ENCODE measurements at places on chromosomes 4 and X. TPM values are rescaled to one million over a fixed set of nuclear protein-coding genes. Genes with fewer than 3 reads are reported as not detected.

DNA sequence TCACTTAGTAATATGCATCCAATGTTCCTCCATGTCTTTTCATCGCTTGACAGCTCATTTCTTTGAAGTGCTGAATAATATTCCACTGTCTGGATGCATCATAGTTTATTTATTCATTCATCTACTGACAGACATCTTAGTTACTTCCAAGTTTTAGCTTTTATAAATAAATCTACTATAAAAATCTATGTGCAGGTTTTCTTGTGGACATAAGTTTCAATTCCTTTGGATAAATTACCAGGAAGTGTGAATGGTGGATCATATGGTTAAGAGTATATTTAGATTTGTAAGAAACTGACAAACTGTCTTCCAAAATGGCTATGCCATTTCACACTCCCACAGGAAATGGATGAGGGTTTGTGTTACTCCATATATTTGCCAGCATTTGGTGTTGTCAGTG lies 1392.9 kb upstream of the PABPC4L start:
- H3K4me1 ChIP-seq, result no peaks in the 10 kb centered on the region
- H3K36me3 ChIP-seq, result no peaks in the 10 kb centered on the region

GRCh38 chr4:77145842-77146185 lies 11.2 kb upstream of the CCNG2 start:
- no peaks in the 10 kb centered on the region for H3K27me3 ChIP-seq
- no peaks in the 10 kb centered on the region for H3K36me3 ChIP-seq
- DNase-seq, result no peak
- no peak overlapping the region for H3K27ac ChIP-seq
- peaks cover 4% of the 10 kb centered on the region for H3K4me1 ChIP-seq
- H3K4me3 ChIP-seq, result no peak overlapping the region

DNA sequence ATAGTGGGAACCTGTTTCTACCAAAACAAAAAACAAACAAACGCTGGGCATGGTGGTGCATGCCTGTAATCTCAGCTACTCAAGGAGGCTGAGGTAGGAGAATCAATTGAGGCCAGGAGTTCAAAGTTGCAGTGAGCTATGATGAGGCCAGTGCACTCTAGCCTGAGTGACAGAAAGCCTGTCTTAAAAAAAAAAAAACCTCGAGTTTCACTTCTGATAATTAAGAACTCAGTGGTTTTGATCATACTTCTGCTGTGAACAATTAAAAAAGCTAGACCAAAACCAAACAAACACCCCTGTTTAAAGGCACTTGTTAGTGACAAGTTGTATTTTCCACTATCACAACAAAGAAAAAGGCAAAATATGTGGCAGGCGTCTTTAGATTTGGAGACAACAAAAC lies 15.0 kb upstream of the UBE2D3 start:
- no peak for DNase-seq
- H3K36me3 ChIP-seq, result no peaks in the 10 kb centered on the region
- no peaks in the 10 kb centered on the region for H3K27me3 ChIP-seq
- H3K4me1 ChIP-seq, result no peaks in the 10 kb centered on the region
- H3K4me3 ChIP-seq, result no peak overlapping the region

- no peak overlapping the region for H3K4me3 ChIP-seq
- no peaks in the 10 kb centered on the region for H3K27me3 ChIP-seq
- H3K36me3 ChIP-seq, result no peaks in the 10 kb centered on the region
- DNase-seq, result no peak
- peak overlapping the region; percentile 50 for H3K27ac ChIP-seq
Measured at GRCh38 chr4:118889312-118889691, 648 bp downstream of the SYNPO2 start.

DNA sequence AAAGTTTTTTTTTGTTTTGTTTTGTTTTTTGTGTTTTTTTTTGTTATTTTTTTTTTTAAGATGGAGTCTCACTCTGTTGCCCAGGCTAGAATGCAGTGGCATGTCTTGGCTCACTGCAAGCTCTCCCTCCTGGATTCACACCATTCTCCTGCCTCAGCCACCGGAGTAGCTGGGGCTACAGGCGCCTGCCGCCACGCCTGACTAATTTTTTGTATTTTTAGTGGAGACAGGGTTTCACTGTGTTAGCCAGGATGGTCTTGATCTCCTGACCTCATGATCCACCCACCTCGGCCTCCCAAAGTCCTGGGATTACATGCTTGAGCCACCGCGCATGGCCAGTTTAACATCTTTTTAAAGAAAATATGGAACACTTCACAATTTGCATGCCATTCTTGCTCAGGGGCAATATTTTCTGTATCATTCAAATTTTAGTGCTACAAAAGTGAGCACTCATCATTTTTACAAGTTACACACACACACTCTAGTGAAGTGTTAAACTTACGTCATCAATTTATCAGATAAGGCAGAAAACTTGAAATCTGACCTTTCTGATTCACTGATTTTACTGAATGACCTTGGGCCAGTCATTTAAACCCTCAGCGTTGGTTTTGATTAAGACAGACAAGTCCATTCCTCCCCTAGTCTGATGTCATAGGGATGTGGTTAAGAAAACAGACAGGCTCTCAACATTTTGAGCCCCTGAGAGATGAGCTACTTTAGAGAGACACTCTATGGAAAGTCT lies 61.2 kb downstream of the TRIM2 start:
- H3K36me3 ChIP-seq, result no peaks in the 10 kb centered on the region
- H3K4me3 ChIP-seq, result no peak overlapping the region
- H3K27ac ChIP-seq, result no peak overlapping the region
- H3K27me3 ChIP-seq, result no peaks in the 10 kb centered on the region
- no peak for DNase-seq
- H3K4me1 ChIP-seq, result no peaks in the 10 kb centered on the region

DNA sequence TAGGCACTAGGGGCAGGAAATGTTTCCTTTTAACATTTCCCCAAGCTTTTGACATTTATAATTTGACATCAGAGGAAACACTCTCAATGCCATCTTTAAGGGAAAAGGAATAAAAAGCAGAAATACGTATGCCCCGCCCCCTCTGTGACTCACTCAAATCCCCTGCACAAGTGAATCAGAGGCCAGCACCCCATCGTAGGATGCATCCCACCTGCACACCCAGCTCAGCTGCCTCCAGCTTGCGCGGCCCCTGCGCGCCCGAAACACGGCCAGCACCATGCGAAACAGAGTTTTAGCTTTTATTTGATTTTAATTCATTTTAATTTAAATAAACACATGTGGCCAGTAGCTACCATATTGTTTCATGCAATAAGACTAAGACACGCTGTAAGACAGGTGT lies 29.5 kb downstream of the ABLIM2 start:
- H3K4me1 ChIP-seq, result no peaks in the 10 kb centered on the region
- DNase-seq, result no peak
- no peak overlapping the region for H3K4me3 ChIP-seq
- H3K27ac ChIP-seq, result no peak overlapping the region
- H3K27me3 ChIP-seq, result no peaks in the 10 kb centered on the region

DNA sequence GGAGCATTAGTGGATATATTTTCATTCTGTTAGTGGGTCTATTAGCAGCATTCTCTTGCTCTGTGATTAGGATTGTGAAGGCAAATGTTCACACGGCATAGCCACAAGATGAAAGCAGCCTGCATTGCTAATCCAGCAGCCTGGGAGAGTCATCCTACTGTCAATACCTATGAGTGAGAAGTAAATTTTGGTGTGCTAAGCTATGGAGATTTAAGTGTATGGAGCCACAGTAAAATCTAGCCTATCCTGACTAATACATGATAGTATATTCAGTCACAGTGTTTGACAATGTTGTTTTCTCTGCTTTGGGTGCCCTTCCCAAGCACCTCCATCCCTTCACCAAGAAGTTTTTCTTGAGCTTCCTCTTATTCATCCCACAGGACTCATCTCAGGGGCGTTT lies 47.2 kb upstream of the TMPRSS11F start:
- H3K27ac ChIP-seq, result no peak overlapping the region
- no peaks in the 10 kb centered on the region for H3K36me3 ChIP-seq
- H3K4me3 ChIP-seq, result no peak overlapping the region
- no peaks in the 10 kb centered on the region for H3K4me1 ChIP-seq

- H3K4me1 ChIP-seq, result no peaks in the 10 kb centered on the region
- no peaks in the 10 kb centered on the region for H3K27me3 ChIP-seq
Measured at GRCh38 chr4:183355405-183355804, 33.2 kb upstream of the CLDN24 start.

GRCh38 chr4:5079581-5079980 lies 28.3 kb downstream of the STK32B start:
- H3K36me3 ChIP-seq, result no peaks in the 10 kb centered on the region
- H3K27me3 ChIP-seq, result no peaks in the 10 kb centered on the region
- no peak overlapping the region for H3K27ac ChIP-seq
- H3K4me3 ChIP-seq, result no peak overlapping the region

- no peak overlapping the region for H3K27ac ChIP-seq
- H3K4me3 ChIP-seq, result no peak overlapping the region
- no peak for DNase-seq
- H3K36me3 ChIP-seq, result no peaks in the 10 kb centered on the region
Measured at GRCh38 chr4:78150543-78150864, 93.4 kb downstream of the FRAS1 start.

GRCh38 chr4:108903464-108904221 lies 140.8 kb upstream of the ETNPPL start:
- H3K4me1 ChIP-seq, result no peaks in the 10 kb centered on the region
- H3K36me3 ChIP-seq, result no peaks in the 10 kb centered on the region
- DNase-seq, result no peak
- H3K4me3 ChIP-seq, result no peak overlapping the region
- H3K27me3 ChIP-seq, result no peaks in the 10 kb centered on the region
- H3K27ac ChIP-seq, result no peak overlapping the region

GRCh38 chrX:153880440-153880815 lies 5.5 kb downstream of the L1CAM start:
- H3K36me3 ChIP-seq, result no peaks in the 10 kb centered on the region
- DNase-seq, result no peak
- H3K27ac ChIP-seq, result no peak overlapping the region
- H3K27me3 ChIP-seq, result peaks cover 14% of the 10 kb centered on the region

GRCh38 chr4:38180456-38180855 lies 220.3 kb downstream of the PTTG2 start:
- peak overlapping the region; percentile 47 for H3K27ac ChIP-seq
- no peak for DNase-seq
- no peaks in the 10 kb centered on the region for H3K27me3 ChIP-seq
- H3K4me3 ChIP-seq, result no peak overlapping the region

- no peaks in the 10 kb centered on the region for H3K4me1 ChIP-seq
- no peak overlapping the region for H3K27ac ChIP-seq
- no peaks in the 10 kb centered on the region for H3K36me3 ChIP-seq
Measured at GRCh38 chrX:23694606-23695005, 27.3 kb downstream of the PRDX4 start.

- H3K4me1 ChIP-seq, result no peaks in the 10 kb centered on the region
- no peaks in the 10 kb centered on the region for H3K27me3 ChIP-seq
- H3K36me3 ChIP-seq, result no peaks in the 10 kb centered on the region
- H3K4me3 ChIP-seq, result no peak overlapping the region
- no peak overlapping the region for H3K27ac ChIP-seq
Measured at GRCh38 chr4:80393246-80393969, 57.9 kb downstream of the CFAP299 start.

GRCh38 chr4:39406763-39407583 lies at the start of gene KLB:
Gene KLB (plus strand): TSS chr4:39406930. CDS start chr4:39406950, 20 bp downstream.
- H3K4me1 ChIP-seq, result no peaks in the 10 kb centered on the region
- H3K36me3 ChIP-seq, result no peaks in the 10 kb centered on the region
- no peak within 1 kb of the TSS for H3K27ac ChIP-seq

GRCh38 chrX:136747003-136747986 lies 33.4 kb downstream of the ARHGEF6 start:
- no peaks in the 10 kb centered on the region for H3K36me3 ChIP-seq
- no peaks in the 10 kb centered on the region for H3K4me1 ChIP-seq
- no peak for DNase-seq
- peak overlapping the region; percentile 48 for H3K27ac ChIP-seq
- H3K27me3 ChIP-seq, result no peaks in the 10 kb centered on the region
- no peak overlapping the region for H3K4me3 ChIP-seq

DNA sequence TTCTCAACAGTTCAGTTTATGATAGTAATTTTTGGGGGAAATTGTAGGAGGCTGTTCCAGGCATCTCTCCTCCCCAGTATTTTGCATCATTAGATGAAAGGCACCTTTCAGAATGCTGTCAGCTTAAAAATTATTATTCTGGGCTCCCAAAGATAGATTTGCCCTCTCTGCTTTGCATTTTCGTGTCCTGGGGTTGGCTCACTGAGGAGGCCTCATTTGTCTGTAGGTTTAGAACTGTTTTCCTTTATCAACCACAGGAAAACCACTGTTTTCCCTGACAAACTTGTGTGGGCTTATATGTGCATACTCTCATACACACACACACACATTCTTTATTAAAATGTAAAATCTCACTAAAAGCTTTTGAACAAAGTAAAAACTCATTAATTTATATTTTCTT lies 197.2 kb upstream of the VCX3A start:
- no peak for DNase-seq
- H3K4me3 ChIP-seq, result no peak overlapping the region
- H3K4me1 ChIP-seq, result no peaks in the 10 kb centered on the region
- H3K27me3 ChIP-seq, result no peaks in the 10 kb centered on the region

DNA sequence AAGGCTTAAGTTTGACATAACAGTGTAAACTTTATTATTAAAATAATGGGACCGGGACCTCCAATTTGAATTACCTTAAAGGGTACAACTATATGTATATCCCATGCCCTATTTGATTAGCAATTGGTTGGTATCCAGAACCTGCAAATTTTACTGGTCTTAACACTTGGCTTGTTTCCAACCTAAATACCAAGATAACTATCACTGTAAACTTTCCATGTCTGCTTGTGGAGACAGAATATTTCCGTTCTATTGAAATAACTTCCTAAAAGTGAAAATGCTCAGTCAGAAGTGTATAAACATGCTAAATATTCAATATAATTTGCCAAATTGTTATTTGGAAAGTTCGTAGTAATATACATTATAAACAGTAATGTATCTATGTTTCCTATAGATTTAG lies 154.0 kb downstream of the TMEM47 start:
- no peak for DNase-seq
- H3K36me3 ChIP-seq, result no peaks in the 10 kb centered on the region
- H3K4me1 ChIP-seq, result no peaks in the 10 kb centered on the region
- no peaks in the 10 kb centered on the region for H3K27me3 ChIP-seq

GRCh38 chr4:174749091-174749490 lies 80.0 kb downstream of the GLRA3 start:
- H3K4me3 ChIP-seq, result no peak overlapping the region
- no peaks in the 10 kb centered on the region for H3K27me3 ChIP-seq
- H3K27ac ChIP-seq, result no peak overlapping the region
- DNase-seq, result no peak

- H3K27me3 ChIP-seq, result no peaks in the 10 kb centered on the region
- no peaks in the 10 kb centered on the region for H3K36me3 ChIP-seq
- no peaks in the 10 kb centered on the region for H3K4me1 ChIP-seq
- H3K4me3 ChIP-seq, result no peak overlapping the region
- DNase-seq, result no peak
Measured at GRCh38 chr4:47120783-47121182, 89.4 kb downstream of the GABRB1 start.

The CT47B1 gene
- polyA plus RNA-seq, result not detected

The FOXR2 gene
- polyA plus RNA-seq, result not detected

The MAGEH1 gene
- polyA plus RNA-seq, result 3.5 TPM

The RAP1GDS1 gene
- 18.2 TPM for polyA plus RNA-seq

The ACE2 gene
- 42.0 TPM for polyA plus RNA-seq

The RIBC1 gene
- polyA plus RNA-seq, result not detected

The ADRA2C gene
- polyA plus RNA-seq, result not detected

The TLR1 gene
- 1.1 TPM for polyA plus RNA-seq

The SFRP2 gene
- polyA plus RNA-seq, result 1.1 TPM

The LDB2 gene
- 3.2 TPM for polyA plus RNA-seq

The PRDM5 gene
- 17.3 TPM for polyA plus RNA-seq

Data from small intestine (tissue), 16 donors.